Forelimb muscle (tissue), 1 donor: ENCODE measurements at places on chromosomes 6 and 20. TPM values are rescaled to one million over a fixed set of nuclear protein-coding genes. Genes with fewer than 3 reads are reported as not detected.

DNA sequence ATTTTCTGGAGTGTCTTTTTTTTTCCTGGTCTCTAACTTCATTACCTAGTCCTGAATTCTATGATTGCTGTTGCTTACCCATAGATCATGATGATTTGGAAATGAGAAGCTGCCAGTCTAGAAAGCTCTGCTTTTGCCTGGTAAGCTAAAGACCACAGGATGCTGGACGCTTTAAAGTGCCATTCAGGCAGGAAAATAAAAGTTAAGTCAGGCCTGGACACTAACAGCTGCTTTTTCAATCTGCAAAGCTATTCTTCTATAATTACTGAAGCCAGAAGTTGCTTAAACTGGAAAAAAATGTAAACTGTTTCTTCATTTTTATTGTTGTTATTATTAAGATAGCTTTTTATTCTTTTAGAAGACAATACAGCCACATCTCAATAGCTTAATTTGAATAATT, 129.8 kb upstream of the SPACA1 start:
- DNase-seq, result no peak

- DNase-seq, result no peak
Observed at GRCh38 chr6:111804627-111805235, 68.5 kb downstream of the FYN start.

The TGM3 gene
- 0.25 TPM for polyA plus RNA-seq

The APCDD1L gene
- 5.9 TPM for polyA plus RNA-seq
